ENCODE measurements at places on chromosomes 7 and 10.

DNA sequence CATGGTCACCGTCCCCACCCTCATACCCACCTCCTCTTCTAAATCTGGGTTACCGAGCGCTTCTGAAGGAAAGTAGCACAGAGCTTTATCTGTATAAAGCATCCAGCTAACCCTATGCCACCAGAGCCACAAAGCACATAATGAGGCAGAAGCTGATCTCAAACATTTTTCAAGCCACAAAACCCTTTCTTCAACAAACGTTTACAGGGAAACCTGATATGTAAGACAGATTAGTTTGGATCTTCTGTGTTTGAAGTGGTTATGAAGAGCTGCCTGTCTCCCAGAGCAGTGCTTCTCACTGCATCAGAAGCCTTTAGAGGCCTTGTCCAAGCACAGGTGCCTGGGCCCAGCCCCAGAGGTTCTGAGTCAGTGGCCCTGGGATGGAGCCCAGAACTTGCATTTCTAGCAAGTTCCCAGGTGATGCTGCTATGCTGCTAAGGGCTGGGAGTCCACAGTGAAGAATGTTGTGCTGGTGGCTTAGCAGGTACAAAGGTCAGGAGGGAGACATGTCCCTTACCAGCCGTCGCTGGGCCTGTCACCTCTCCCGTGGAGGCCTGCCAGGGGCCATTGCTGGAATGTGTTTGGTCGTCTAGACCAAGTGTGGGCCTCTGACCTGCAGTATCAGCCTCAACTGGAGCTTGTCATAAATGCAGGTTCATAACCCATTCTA lies 90.4 kb downstream of the TAF3 start:
- DNase-seq, result no peak

DNA sequence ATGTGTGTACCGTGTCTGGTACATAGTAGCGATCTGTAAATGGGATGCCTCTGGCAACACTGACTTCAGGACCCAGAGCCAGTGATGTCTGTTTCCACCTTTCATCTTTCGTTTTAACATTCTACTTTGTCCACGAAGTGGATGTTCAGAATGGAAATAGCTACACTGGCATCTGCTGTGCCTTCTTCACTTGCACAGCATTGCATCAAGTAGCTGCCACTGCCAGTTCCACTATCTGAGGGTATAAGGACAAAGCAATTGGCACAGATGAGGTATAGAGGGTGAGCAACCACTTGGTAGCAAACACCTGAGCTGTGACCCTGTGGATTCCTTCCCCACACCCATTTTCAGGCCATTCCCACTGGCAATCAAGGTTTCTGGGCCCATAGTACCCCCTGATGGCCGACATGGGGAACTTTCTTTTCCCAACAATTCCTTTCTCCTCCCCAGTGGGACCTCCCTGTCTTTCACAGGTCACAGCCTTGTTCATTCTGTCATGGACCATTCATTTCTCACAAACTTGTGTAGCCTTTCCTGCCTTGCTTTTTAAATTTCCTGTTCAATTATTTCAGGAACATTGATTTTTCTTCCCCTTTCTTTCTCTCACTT lies 4.0 kb downstream of the ITGA8 start:
- DNase-seq, result no peak

- no peak for DNase-seq
Measured at GRCh38 chr7:155763691-155764437, 48.4 kb downstream of the SHH start.

GRCh38 chr10:131444286-131444685 lies 132.8 kb upstream of the TCERG1L start:
- DNase-seq, result no peak

DNA sequence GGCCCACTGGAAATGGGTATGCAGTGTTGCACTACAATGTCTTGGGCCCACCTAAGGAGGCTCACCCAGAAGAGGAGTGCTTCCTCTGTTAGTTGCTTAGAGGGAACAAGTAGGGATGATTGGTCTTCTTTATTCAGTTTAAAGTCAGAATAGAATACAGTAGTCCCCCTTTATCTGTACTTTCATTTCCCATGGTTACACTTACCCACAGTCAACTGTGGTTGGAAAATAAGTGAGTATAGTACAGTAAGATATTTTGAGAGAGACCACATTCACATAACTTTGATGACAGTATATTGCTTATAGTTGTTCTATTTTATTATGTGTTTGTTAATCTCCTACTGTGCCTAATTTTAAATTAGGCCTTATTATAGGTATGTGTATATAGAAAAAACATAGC lies 151.4 kb downstream of the COL28A1 start:
- DNase-seq, result no peak

DNA sequence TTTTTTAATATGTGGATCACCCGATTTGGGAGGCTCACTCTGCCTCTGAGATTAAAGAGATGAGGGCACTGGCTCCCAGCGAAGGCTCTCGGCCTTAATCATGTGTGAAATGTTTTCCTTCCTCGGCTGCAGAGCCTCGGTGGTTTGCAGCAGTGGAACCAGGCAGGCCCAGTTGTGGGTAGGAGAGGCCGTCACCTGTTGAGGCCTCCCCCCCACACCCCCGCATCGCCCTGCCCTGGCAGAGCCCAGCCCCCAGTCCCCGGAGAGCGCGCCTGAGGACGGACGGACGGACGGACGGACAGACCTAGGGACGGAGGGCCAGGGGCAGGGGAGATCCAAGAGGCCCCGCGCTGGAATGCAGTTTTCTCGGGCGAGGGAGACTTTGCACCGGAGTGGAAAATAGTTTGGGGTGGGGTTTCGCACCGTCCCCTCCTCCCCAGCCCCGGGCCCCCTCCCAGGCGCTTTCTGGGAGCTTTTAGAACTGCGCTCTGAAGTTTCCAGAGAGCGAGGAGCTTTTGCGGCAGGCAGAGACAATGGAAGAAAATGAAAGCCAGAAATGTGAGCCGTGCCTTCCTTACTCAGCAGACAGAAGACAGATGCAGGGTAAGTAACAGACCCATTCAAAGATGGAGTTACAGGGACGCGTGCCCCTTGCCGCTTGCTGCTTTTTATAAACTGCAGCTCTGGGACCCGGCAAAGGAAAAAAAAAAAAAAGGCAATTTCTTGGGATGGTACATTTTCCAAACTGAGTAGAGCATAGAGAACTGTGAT lies at the start of gene KIAA1217:
KIAA1217 (plus strand) TSS at position 478 of the 771 bp plus-strand sequence; CDS start at position 534, 56 bp downstream.
- no peak for DNase-seq

All from iPS DF 19.7 (cell line).